ENCODE measurements at places on chromosomes 5 and 9. TPM values are rescaled to one million over a fixed set of nuclear protein-coding genes. Genes with fewer than 3 reads are reported as not detected.

CCL27 gene
- not detected for total RNA-seq

TAF11L3 gene
- total RNA-seq: not detected

SHOC1 gene
- not detected for total RNA-seq

SEMA6A gene
- total RNA-seq: 3.8 TPM

SMIM33 gene
- not detected for total RNA-seq

INPP5E gene
- total RNA-seq: 9.5 TPM

WDR36 gene
- total RNA-seq: 17.6 TPM

MTMR12 gene
- total RNA-seq: 24.9 TPM

NUTM2G gene
- total RNA-seq: not detected

SPINK7 gene
- not detected for total RNA-seq

PCDHB13 gene
- 3.5 TPM for total RNA-seq

ENTREP1 gene
- total RNA-seq: 16.4 TPM

TMEM267 gene
- total RNA-seq: 9.9 TPM

ESM1 gene
- not detected for total RNA-seq

TSSK1B gene
- total RNA-seq: 0.10 TPM

FAM81B gene
- 16.4 TPM for total RNA-seq

CHSY3 gene
- total RNA-seq: 3.1 TPM

OR13C2 gene
- not detected for total RNA-seq

ZNF462 gene
- total RNA-seq: 29.3 TPM

PCDHB6 gene
- total RNA-seq: 0.71 TPM

FYB1 gene
- 5.0 TPM for total RNA-seq

ABHD17B gene
- 10.9 TPM for total RNA-seq

CRHBP gene
- total RNA-seq: 0.32 TPM

ABCA1 gene
- total RNA-seq: 19.8 TPM

SPATA31E1 gene
- total RNA-seq: not detected

TERT gene
- not detected for total RNA-seq

GABRA1 gene
- not detected for total RNA-seq

DMAC1 gene
- 111 TPM for total RNA-seq

LCN15 gene
- 0.41 TPM for total RNA-seq

SNCAIP gene
- total RNA-seq: 2.9 TPM

RETREG1 gene
- 145 TPM for total RNA-seq

NR6A1 gene
- total RNA-seq: 1.3 TPM

FCN1 gene
- 5.7 TPM for total RNA-seq

CEMIP2 gene
- total RNA-seq: 31.9 TPM

HAVCR2 gene
- 5.7 TPM for total RNA-seq

PCA3 gene
- not detected for total RNA-seq

SPINK1 gene
- total RNA-seq: not detected

KCNV2 gene
- not detected for total RNA-seq

ADCY2 gene
- 1.1 TPM for total RNA-seq

CCNJL gene
- 5.6 TPM for total RNA-seq

GOLM1 gene
- total RNA-seq: 10.5 TPM

WHRN gene
- 7.0 TPM for total RNA-seq

TSLP gene
- 1.5 TPM for total RNA-seq

SPAAR gene
- total RNA-seq: 7.6 TPM

CCNH gene
- total RNA-seq: 21.2 TPM

IFNA21 gene
- not detected for total RNA-seq

PTGS1 gene
- 6.0 TPM for total RNA-seq

DEPDC1B gene
- total RNA-seq: 0.47 TPM

ARHGEF39 gene
- total RNA-seq: 0.18 TPM

DMRTA1 gene
- 0.74 TPM for total RNA-seq

MARCHF11 gene
- 3.4 TPM for total RNA-seq

PCDHB2 gene
- 3.1 TPM for total RNA-seq

Data from left cardiac atrium (tissue), 4 donors.